ENCODE measurements at places on chromosomes 12 and 14.

DNA sequence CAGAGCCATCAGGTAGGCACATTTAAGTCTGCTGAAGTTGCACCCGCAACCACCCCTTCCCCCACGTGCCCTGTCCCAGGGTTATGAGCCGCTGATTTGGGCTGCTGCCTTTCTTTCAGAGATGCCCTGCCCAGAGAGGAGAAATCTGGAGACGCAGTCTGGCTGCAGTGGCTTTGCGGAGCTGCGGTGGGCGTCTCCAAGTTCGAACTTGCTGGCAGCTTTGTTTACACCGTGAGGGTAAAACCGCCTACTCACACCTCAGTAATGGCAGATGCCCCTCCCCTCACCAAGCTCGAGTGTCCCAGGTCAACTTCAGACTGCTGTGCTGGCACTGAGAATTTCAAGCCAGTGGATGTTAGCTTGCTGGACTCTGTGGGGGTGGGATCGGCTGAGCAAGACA, 14.7 kb downstream of the PTCSC3 start:
- DNase-seq = no peak

DNA sequence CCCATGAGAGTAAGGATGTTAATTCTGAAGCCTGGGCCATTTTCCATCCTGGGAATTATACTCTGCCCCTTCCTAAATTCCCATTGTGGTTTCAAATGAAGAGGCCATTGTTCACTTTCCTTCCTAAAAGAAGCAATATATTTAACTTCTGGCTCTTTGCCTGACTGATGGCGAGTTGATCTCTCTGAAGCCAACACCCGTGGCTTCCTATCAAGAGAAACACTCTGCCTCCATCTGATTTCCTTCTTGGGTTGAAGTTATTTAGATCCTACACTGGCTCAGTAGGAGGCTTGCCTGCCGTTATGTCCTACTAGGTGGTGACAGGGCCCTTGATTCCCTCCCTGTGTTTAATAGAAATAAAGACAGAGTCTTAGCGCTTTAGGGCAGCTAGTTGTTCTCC, 97.4 kb downstream of the PRKCH start:
- no peak for DNase-seq

DNA sequence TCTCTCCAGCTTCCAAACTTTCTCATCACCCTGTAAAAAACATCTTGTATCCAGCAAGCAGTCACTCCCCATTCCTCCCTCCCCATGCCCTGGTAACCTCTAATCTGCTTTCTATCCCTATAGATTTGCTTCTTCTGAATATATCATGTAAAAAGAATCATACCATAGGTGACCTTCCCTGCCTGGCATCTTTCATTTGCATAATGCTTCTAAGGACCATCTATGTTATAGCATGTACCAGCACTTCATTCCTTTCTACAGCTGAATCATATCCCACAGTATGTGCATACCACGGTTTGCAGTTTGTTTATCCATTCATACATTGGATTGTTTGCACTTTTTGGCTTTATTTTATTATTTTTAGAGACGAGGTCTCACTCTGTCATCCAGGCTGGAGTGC, 22.9 kb upstream of the VPS37B start:
- DNase-seq = no peak

DNA sequence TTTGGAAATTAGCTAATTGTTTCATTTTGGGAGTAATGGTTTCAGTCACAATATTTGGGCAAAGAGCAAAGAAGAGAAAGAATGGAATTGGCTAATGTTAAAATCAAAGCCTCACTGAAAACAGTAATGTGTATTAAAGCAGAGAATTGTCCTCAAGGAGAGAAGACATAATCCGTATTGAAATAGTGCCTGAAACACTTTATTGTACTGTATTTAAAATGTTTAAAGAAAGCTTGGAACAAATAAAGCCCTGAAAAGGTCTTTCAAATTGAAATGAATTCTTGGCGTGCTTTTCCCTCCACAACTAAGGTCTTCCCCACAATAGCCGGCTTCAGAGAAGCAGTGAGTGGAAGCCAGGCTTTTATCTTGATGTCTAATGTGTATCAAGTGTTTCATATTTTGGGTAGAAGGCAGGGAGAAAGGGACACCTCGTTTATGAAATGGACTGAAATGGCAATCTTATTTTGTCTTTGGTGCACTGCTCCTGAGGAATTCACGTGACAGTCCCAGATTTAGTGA, 212.9 kb upstream of the CRY1 start:
- DNase-seq = no peak

DNA sequence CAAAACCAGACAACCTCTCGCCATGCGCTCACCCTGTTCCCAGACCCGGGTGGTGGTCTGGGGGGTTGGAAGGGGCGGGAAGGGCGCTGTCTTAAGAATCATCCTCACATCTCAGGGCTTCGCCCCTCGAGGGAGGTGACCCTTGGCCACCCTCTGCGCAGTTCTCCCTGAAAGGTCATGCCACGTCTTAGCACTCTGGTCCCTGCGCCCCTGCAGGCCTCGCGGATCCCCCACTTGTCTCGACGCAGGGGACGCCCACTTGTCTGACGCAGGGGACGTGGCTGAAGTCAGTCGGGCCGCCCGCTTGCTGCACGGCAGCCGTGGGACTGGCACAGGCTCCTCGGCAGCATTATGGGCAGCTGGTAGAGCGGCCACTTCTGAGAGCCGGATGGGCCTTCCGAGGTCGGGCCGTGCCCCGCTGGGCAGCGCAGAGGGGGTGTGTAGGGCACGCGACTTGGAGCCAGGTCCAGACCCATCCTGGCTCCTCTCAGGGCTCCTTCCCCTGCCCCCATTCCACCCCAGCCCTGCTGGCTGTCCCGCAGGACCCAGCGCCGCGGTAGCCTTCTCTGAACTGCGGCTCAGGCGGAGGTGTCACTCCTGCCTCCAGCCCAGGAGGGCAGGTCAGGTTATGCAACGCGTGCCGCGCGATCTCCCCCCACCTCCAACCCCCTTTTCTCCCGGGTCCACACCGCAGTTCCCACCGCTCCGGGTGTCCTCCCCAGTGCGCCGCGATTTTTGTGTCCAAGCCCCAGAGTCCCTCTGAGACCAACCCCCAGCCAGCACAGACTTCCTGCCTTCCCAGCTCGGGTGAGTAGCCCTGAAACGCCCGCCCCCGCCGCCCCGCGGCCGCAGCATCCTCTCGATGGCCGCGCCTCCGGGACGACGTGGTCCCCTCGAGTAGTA, 40.9 kb upstream of the CAPRIN2 start:
- no peak for DNase-seq

GRCh38 chr14:96889091-96889490, 91.9 kb downstream of the VRK1 start:
- no peak for DNase-seq

DNA sequence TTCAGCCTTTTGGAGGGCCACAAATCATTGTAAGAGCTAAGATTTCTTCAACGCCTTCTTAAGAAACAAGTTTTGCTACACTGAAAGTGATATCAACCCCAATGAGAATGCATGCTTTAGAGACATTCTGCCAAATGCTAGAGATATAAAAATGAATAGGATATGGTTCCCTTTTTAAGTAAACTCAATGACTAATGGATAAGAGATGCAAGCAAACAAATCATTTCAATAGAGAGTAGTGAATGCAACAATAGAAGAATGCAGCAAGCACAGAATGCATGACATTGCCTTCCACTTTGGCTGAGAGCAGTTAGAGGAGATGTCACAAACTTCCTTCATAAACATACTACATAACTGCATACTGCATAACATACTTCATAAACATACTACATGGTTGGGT, 116.4 kb downstream of the PDZRN4 start:
- DNase-seq = no peak

DNA sequence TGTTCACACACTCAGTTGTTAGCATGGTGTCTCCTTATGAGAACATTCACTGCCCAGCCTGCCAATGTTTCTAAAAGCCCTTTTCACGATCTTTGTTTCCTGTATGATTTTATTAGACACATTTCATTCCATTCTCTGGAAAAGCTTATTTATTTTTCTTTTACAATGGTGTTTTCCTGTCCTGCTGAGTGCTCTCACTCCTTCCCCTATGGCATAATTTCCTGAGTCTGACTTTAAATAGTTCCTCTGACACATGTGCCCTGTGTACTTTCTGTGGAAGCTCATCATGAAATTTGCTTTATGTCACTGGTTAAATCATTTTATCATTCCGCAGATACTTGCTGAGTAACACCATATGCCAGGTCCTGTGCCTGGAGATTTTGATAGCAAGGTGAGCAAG, 612.0 kb downstream of the FLRT2 start:
- no peak for DNase-seq

All from stimulated activated CD8-positive, alpha-beta memory T cell treated with anti-CD3 and anti-CD28 coated beads, Interleukin-7, amount 100 ng/mL, for 1 hour (primary cell).